Breast epithelium (tissue), 4 donors: ENCODE measurements at places on chromosomes 7 and 10.

DNA sequence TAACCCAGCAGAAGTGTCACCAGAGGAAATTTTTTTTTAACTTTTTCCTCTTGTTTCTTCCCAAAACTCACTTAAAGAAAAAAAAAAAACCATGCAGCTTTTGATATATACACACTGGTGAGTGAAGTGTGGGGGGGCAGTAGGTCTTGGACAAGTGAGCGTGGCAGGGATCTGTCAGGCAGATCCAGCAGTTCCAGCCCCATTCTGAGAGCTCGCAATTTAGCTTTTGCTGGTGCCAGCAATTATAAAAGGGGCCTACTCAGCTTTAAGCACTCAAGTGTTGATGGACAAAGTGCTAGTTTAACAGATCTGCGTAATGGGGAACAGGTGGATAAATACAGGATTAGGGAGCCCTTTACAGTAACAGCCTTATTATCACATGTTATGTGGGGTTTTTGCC is 619.2 kb upstream of the GALNT17 start:
- no peak for DNase-seq

DNA sequence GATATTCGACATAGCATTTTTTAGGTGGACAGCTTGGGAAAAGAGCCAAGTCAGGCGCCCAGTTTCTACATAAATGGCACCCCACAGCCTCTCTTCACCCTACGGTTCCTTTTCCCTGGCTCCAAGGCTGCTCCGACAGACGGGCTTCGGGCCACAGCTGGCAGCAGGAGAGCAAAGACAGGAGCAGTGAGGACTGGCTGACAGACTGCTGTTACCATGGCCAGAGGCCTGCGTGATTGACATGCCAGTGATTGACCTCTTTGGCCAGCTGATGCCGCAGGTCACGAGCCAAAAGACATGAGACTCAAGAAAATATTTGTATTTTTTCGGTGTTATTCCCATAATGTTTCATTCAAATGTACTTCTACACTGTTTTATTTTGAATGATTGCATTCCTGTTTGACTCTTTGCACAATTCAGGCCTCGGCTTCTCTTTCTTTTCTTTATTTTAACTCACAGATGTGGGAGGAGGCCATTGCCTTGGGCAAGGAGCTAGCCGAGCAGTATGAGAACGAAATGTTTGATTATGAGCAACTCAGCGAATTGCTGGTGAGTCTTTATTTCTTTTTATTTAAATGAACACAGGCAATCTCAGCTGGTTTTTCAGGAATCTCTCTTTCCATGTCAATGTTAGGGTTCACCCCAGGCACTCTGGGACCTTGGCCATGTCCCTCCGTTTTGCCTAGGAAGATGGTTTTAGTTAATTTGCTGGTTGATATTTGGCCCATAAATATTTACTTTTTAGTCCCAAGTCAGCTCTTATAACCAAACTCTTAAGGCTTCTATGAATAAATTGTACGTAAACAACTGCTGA is 146.3 kb upstream of the NPS start:
- no peak for DNase-seq

GRCh38 chr10:113094114-113094486 is 144.1 kb downstream of the TCF7L2 start:
- no peak for DNase-seq

GRCh38 chr7:123242467-123243092 is 42.8 kb upstream of the SLC13A1 start:
- DNase-seq: no peak

- no peak for DNase-seq
These were observed 16.9 kb downstream of the TAS2R41 start for GRCh38 chr7:143494622-143495021.
